Fibroblast of skin of left quadriceps (primary cell): ENCODE measurements at places on chromosomes 12 and 14.
A peak's percentile ranks its signal among the peaks of the same experiment; 100 is the strongest.

DNA sequence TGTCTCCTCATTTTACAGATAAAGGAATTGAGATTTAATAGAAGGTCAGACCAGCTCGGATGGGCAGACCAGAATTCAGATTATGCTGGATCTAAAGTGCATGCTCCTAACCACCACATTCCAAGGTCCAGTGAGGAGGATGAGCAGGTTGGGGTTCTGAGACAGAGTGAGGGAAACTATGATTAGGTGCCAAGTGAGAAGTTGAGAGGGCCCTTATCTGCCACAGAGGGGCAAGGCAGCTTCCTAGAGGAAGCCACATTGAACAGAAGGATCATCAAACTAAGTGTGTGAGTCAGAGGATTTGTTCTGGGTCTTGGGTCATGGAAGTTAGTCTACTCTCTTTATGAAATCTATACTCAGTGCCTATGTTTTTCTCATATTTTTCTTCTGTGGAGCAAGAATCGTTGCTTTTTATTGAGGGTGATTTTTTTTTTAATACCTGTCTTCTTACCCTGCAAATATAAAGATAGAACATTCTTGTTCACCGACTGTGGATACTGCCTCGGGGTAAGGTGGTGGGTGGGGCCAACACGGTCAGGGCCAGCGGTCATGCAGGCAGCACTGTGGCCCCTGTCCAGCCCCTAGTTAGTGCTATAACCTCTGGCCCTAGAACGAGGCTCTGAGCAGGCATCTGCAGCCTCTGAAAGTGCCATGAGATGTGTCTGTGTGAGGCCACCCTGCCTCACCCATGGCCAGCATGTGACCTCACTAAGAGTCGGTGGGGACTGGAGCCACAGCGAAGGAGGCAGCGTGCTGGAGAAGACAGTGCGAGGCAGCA lies 55.6 kb upstream of the PTHLH start:
- DNase-seq = no peak

GRCh38 chr14:73295198-73295796 lies 58.0 kb downstream of the PAPLN start:
- peak; percentile 11 for DNase-seq

- peak; percentile 29 for DNase-seq
These were observed 446 bp upstream of the ZNF641 start for GRCh38 chr12:48351022-48351708.

DNA sequence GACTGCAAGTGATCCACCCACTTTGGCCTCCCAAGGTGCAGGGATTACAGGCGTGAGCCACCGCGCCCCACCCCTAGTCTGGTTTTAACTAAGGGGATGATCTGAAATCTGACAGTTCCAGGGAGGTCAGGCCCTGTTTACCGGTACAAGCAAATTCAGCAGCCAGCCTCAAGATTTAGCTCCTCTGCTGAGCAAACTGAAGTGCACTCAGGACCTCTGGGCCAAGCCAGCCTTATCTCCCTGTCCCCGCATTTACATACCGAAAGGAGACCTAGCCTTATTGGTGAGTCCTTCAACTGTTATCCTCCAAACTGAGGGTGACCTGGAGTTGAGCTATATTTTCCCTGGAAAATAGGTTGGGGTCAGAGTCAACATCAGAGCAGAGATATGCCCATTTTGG lies 835 bp upstream of the ABHD4 start:
- no peak for DNase-seq

DNA sequence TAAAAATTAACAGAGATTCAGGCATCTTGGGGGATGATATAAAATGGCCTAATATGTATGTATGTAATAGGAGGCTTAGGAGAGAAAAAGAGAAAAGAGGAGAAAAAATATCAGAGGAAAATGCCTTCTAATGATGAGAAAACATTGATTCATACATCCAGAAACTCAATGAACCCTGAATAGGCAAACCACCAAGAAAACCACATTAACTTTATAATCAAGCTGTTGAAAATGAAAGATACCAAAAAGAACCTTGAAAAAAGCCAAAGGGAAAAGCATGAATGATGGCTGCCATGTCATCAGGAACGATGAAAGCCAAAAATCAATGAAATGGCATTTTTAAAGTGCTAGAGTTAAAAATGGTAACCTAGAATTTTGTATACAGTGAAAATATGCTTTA lies 180.2 kb downstream of the EPS8 start:
- no peak for DNase-seq

- DNase-seq = no peak
These were observed 193.3 kb upstream of the CCND2 start for GRCh38 chr12:4080213-4080612.

DNA sequence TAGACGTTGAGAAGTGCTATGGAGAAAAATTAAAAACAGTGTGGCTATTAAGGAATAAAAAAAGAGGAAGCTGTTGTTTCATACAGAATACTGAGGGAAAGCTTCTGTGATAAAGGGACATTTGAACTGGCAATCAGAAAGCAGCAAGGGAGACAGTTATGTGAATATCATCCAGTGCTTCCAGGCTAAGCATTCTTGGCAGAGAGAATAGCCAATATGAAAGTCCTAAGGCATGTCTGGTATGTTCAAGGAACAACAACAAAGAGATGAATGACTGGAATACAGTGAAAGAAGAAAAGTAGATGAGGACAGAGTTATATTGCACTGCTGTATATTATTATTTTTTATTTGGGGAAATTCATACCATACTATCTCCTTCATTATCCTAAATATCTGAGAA lies 23.9 kb downstream of the SCAF11 start:
- peak; percentile 57 for DNase-seq

GRCh38 chr14:64238631-64239030 lies 55.5 kb downstream of the ESR2 start:
- no peak for DNase-seq

DNA sequence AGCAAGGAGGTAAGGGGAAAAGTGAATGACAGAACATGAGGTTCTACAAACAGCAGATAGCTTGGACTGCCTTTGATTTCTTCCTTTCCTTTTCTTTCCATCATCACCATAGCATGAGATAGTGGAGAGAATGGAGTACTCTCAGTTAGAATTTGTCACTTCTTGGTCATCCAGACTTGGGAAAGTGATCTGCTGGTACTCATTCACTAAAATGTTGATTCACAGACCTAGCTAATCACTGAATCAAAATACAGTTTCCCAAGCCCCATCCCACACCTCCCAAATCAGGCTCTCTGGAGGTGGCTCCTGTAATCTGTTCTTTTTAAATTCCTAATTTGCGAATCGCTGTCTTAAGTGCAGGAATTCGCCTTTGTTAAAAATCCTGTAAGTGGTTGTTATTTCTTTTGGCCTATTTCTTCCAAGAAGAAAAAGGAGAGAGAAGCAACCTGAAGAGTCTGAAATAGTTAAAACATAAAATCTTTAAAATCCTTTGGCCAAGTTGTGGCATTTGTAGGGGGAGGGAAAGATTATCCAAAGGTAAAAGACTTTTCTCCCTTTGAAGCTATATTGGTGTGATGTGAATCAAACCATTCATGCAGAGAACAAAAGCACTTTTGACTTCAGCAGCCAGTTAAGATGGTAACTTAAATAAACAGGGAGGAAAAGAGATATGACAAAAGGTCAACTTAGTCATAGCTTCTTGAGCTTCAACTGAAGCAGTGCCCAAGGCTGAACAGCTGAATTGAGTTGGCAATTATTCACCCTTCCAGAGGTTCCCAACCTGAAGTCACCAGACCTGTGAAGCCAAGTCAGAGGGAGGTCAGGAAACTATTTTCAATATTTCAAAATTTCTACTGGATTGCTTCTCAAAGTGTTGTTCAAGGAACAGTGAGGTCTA lies 255.1 kb upstream of the KRR1 start:
- no peak for DNase-seq

- no peak for DNase-seq
These were observed 489.3 kb downstream of the GALC start for GRCh38 chr14:87503711-87504110.

DNA sequence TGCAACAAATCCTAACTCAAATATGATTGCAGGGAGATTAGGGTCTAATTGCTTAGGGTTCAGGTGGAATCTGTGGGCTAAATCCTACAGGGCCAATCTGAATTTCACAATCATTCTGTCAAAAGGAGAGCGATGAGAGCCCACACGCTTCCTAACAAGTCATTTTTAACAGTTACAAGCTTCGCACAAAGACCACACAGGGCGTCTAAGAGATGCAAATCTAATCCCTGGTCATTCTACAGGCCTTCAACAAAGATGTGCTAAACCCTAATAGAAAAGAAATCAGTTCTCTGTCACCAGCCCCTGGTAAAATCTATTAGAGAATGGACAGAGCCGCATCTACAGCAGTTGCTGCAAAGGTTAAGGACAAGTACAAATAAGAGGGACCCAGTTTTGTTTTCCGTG lies 15.3 kb downstream of the NKX2-1 start:
- no peak for DNase-seq

GRCh38 chr12:24554612-24555295 lies 394.1 kb downstream of the BCAT1 start:
- DNase-seq = no peak

DNA sequence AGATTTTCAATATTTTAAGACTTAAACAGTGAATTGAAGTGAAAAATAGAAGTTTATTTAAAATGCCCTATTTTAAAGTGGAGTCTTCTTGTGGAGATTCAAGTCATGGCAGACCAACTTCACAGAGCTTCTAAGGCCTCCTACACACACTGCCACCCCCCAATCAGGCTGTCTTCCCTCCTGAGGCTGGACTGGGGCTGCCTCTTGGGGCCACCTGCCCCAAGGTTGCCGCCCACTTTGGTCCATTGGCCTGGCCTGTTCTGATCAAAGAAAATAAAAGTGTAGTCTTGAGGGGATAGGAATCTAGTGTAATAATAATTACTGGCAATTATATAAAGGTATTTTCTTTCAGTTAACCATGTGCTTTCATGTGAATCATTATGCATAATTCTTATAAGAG lies 1.3 kb downstream of the GOLT1B start:
- DNase-seq = no peak

DNA sequence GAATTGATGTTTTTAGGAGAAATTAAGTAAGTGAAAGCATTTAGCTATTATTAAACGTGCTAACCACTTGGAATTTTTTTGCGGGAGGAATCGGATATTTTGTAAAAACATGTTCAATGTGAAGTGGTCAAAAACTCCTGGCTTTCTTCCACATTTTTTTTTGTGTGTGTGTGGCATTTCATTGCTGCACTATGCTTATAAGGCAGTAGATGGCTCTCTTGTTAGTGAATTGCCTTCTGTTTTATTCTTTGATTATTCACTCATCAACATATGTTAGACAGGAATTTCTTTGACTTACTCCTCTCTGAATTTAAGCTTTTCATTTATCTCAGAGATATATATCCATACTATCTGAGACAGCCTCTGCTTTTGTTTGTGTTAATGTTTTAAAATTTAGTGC lies 71.3 kb downstream of the DERA start:
- peak; percentile 33 for DNase-seq

- DNase-seq = peak; percentile 27
These were observed 36.8 kb downstream of the CCDC88C start for GRCh38 chr14:91380610-91381371.

DNA sequence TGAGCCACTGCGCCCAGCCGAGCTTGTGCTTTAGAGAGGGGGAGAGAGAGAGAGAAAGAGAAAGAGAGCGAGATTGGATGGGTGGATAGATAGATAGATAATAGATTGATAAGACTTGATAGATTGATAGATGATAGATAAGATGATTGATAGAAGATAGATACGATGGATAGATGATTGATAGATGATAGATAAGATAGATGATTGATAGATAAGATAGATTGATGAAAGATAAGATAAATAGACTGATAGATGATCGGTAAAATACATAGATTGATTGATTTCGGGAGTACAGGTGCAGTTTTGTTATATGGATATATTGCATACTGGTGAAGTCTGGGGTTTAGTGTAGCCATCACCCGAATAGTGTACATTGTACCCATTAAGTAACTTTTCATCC lies 65.9 kb downstream of the SPRING1 start:
- no peak for DNase-seq

GRCh38 chr14:83290447-83290846 lies 1756.8 kb upstream of the SEL1L start:
- no peak for DNase-seq

GRCh38 chr14:90519262-90519920 lies 122.6 kb downstream of the CALM1 start:
- no peak for DNase-seq

GRCh38 chr14:46137786-46138185 lies 513.8 kb downstream of the RPL10L start:
- DNase-seq = no peak

- DNase-seq = no peak
These were observed 9.1 kb downstream of the BORCS5 start for GRCh38 chr12:12365931-12366431.

DNA sequence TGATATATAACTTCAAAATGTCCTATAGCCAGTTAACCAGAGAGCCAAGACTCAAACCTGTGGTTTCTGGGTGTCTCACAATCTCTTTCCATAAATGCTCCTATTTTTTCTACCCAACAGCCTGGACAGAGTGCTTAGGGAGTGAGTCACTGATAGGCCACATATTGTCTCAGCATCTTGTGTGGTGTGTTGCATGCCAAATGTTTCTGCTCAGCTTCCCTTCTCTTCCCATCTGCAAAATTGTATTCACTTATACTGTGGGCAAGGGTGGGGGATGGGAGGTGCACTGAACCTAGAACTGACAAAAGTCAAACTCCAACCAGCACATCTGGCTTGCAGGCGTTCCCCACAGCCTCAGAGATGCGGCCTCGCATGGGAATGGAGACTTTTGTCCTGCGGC lies 123.3 kb downstream of the KCNA5 start:
- DNase-seq = peak; percentile 99

- no peak for DNase-seq
These were observed 30.3 kb downstream of the HNRNPC start for GRCh38 chr14:21238823-21239518.

DNA sequence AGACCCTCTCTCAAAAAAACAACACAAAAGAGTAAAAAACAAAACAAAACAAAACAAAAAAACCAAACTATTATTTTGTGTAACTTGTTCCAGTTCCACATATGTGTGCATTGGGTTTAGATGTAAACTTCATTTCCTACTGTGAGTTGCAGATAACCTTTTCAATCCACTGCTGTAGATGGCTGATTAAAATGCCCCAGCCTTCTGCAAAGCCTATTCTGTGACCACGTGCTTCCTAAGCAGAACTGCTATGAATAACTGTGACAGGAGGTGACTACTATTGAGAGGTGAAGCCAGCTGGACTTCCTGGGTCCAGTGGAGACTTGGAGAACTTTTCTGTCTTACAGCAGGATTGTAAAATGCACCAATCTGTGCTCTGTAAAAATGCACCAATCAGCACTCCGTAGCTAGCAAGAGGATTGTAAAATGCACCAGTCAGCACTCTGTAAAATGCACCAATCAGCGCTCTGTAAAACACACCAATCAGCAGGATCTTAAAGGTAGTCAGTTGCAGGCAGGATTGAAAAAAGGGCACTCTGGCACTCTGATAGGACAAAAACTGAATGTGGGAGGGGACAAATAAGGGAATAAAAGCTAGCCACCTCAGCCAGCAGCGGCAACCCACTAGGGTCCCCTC lies 10.3 kb upstream of the ELK3 start:
- DNase-seq = no peak

GRCh38 chr12:98345308-98345876 lies 170.0 kb upstream of the TMPO start:
- no peak for DNase-seq

DNA sequence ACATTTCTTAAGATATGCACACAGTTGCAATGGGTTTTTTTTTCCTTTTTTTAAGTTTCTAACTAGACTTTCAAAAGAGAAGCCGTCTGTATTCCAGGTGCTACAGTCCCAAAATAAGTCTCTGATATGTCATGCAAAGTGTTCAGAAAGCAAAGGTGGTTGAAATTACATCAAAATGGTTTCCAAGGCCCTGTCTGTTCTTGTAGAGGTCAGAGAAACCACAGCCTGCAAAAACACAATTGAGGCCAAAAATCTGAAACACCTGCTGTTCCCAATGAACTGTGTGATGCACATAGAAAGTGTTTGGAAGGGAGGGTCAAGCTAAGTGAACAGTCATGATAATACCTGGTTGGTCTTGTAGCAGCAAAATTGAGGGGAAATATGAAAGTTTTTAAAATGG lies 91.0 kb downstream of the VRK1 start:
- no peak for DNase-seq
